ENCODE measurements at places on chromosomes 1 and 21.

DNA sequence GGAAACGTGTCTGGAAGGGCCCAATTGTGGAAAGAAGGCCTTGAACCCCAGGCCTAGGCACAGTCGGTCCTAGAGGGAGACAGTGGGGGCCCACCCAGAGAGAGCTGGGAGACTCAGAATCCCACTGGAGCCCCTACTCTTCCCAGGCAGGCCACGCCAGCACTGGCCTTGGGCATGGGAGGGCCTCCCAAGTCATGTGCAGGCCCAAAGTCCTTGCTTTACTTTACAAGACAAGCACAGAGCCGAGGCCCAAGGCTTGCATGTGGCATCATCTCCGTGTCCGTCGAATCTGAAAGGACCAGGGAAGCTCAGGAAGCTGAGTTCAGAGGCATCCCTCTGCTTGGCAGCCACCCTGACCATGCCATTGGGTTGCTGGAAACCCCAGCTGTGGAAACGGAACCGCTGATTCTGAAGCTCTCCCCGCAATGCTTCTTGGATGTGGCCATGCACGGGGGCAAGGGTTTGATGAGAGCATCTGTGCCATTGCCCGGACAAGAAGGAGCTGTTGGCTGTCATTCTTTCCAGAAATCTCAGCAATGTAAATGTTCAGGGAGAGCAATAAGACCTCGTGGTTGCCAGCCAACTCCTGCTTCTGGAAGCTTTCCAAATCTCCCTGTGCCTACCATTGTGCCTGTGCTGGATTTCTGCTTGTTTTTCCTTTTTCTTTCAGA, 32.8 kb downstream of the ABCG1 start:
- DNase-seq = no peak

- no peak for DNase-seq
Observed at GRCh38 chr21:30206551-30207251, 9.2 kb downstream of the CLDN8 start.

DNA sequence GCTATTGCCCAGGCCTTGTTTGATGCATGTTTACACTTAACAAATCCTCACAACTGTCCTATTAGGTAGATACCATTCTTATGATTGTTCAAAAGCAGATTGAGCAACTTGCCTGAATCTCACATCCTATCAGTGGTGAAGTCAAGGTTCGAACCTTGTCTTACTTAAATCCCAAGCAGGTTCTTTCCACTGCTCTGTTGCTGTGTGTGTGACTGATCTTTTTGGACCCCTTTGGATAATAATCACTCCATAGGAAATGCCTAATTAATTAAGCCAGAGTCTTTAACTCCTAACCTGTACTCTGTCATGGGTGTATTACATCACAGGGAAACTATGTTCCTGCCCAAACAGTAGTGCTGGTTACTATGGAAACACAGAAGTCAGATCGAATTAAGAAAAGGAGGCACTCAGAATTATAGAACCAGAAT, 84.2 kb downstream of the SPATA46 start:
- DNase-seq = no peak

DNA sequence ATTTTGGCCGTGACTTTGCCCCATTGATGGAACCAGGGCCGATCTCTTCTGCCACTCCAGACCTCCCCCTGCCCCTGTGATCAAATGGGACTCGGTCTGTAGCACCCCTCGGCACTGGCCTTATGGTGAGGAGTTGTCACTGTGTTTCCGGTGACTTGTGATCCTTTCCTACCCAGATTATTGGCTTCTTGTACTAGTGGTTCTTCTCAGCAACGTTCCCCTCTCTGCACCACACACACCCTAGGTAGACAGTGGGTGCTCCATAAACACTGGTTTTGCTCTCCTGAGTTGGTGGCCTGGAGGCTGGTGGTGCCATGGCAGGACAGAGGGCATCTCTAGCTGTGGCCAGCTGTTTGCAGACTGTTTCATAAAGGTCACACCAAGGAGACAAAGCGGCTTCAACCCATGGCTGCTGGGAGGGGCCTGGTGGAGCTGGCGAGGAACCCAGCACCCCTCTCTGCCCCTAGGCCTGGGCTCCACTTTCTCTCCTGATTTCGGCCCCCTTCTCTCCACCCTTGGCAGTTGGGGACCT, 50.7 kb downstream of the DHRS3 start:
- no peak for DNase-seq

DNA sequence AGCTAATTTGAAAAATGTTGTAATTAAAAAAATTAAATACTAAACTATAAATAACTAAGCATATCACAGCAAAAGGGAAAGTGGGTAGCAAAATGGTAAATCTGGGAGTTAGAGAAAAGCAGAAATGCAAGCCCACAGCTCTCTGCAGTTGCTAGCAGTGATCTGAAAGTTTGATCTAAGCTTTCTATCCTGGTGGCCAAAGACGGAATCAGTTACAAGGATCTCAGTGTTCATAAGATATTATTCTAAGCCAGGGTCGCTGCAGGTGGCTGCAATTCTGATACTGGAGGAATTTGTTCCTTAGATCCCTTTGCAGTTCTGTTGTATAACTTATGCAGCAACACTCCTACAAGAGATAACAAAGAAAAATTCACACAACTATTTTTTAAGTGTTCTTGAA, 363.7 kb downstream of the SETD4 start:
- no peak for DNase-seq

DNA sequence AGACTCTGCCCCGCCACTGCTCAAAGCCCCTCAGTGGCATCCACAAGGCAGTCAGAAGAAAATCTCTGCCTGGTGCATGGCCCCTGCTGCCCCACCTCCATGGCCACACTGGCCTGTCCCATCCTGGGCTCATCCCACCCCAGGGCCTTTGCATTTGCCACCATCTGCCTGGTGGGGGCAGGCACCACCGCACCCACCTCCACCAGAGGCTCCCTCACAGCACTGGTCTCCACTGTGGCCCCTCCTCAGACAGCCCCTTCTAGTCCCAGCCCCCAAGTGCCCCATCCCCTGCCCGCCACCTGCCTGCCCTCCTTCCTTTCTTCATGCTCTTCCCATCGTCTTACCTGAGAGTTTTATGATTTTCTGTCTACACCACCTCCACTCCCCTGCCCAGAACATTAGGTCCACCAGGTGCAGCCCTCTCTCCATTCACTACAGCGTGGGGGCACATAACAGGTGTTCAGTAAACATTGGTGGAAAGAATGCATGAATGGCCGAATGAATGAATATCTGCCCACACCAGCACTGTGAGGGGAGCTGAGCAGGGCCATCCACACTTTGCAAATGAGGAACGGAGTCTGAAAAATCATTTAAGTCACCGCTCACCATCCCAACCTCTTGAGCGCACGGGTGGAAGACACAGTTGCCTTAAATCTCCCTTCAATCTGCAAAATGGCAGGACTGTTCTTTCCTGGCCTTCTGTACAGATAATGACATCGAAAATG, 2.1 kb downstream of the PRDM15 start:
- DNase-seq = no peak

GRCh38 chr1:183276386-183277080, 90.5 kb downstream of the LAMC2 start:
- DNase-seq = no peak

- DNase-seq = no peak
Observed at GRCh38 chr1:161721738-161722343, 497 bp downstream of the FCRLB start.

Data from activated CD8-positive, alpha-beta memory T cell treated with anti-CD3 and anti-CD28 coated beads for 48 hours (primary cell).